NCI-H526 (cell line): ENCODE measurements at places on chromosomes 7 and 10.
A peak's percentile ranks its signal among the peaks of the same experiment; 100 is the strongest.

- no peak for DNase-seq
Observed at GRCh38 chr7:134480730-134481129, 21.8 kb upstream of the AKR1B1 start.

GRCh38 chr10:65183236-65183635 is 1662.0 kb downstream of the REEP3 start:
- no peak for DNase-seq

GRCh38 chr10:48996329-48996728 is 56.7 kb upstream of the LRRC18 start:
- no peak for DNase-seq

DNA sequence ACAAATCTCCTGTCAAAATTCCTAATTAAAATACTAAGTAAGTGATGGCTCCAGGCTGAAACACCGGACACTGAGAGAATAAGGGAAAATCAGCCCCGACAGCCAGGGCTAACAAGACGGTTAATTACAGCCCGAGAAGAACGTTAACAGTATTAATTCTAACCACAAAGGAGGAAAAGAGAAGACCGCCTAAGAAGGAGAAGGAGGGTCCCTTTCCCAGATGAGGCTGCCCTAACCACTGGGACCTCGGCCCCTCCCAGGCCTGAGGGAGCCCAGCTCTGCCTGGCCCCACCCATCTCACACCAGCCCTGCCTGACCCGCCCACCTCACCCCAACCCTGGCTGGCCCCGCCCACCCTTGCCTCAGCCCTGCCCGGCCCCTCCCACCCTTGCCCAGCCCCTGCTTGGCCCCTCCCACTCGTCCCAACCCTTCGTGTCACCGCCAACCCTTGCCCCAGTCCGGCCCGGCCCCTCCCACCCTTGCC is 51.3 kb downstream of the PWWP2B start:
- peak; percentile 62 for DNase-seq

DNA sequence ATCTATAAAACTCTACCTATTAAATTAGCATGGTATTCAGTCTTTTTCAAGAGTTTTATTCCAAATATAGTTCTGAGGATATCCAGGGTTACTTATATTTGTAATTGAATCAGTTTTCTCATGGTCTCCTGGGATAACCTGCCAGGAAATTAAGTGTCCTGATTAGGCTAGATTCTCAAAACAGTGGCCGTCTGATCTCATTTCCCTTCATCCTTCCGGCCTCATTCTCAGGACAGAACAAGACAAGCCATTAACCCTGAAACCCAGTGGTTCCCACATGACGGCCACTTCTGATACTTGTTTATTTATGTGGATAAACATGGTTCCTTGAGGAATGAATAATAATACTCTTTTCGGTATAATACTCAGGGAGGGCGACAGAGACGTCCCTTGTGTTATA is 417.6 kb upstream of the POT1 start:
- DNase-seq, result no peak

DNA sequence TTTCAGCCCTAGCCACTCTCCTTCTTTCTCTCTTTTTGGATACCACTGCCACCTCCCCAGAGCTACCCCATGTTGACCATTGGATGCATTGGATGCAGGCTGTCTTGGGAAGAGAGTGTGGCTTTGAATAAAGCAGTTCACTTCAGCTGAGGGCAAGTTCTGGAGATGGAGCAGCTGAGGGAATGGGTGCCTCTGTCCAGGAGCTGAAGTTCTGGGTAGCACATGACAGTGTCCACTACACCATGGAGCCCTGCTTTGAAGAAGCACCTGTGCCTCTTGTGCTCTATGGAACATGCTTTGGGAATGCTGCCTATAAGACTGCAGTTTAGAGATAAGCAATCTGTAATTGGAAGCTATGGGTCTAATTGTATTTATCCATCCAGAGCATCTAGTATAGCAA is 1028.7 kb downstream of the TYW1 start:
- no peak for DNase-seq

- DNase-seq, result peak; percentile 81
Observed at GRCh38 chr7:97005183-97006054, at the start of gene DLX6. TSS of gene DLX6 (plus strand) at chr7:97005553. CDS start at chr7:97005978, 425 bp downstream.

GRCh38 chr10:80170641-80171040 is 34.7 kb downstream of the ANXA11 start:
- DNase-seq, result no peak

GRCh38 chr10:81961451-81962184 is 86.6 kb downstream of the NRG3 start:
- DNase-seq, result no peak

DNA sequence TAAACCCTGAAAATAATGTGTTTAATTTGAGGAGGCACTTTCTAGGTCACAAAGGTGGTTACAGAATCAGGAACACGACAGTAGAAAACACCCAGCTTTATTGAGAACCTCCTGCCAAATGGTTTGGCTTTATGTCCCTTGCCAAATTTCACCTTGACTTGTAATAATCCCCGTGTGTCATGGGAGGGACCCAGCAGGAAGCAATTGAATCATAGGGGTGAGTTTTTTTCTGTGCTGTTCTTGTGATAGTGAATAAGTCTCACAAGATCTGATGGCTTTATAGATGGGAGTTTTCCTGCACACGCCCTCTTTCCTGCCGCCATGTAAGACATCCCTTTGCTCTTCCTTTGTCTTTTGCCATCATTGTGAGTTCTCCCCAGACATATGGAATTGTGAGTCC is 193.8 kb upstream of the KLF6 start:
- DNase-seq, result no peak

DNA sequence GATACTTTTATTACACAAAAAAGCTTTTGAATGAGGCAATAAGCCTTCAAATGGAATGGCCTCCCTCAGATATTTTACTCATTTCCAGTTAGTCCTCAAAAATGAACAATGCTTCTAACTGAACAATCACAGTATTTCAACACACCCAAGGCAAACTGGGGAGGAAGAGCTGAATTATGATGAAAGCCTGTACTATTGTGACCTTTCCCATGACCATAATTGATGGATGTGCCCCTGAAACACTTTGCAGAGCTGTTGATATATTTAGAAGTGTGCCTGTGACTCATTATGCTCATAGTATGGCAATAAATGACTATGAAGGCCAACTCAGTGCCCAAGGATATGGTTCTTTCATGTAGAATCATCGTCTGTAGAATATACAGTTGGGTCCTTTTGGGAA is 248.1 kb downstream of the AHR start:
- no peak for DNase-seq

DNA sequence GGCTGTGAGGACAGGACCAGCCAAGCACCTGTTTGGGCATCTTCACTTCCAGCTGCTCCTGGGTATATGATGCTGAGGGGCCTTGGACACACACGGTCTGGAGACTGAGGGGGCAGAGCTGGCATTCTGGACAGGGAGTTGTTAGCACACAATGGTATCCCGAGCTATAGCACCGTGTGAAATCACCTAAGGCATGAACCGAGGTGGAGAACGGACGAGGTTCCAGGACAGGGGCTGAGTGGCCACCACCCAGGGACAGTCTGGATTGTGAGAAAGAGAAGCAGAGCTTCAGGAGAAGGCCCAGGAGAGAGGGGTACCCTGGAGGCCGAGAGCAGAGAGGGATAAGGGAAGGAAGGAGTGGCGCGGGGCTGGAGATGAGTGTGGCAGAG is 571.8 kb downstream of the TCERG1L start:
- DNase-seq, result no peak

DNA sequence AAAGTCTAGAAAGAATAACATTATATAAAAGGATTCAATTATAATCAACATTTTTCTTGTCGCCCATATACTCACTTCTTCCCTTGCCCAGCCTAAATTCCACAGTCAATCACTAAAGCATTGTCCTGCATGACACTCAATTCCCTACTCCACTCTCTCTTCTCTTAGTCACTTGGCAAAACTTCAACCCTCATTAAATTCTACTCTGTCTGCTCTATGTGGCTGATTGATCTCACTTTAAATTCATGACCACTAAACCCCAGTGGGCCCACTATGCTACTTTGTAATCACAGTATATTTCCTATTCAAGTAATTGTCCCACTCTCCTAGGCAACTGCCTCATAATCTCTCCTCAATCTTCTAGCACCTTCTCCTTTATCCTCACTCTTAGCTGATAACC is 54.1 kb downstream of the MTERF1 start:
- DNase-seq, result no peak

GRCh38 chr10:69874449-69874848 is 72.7 kb downstream of the COL13A1 start:
- no peak for DNase-seq

DNA sequence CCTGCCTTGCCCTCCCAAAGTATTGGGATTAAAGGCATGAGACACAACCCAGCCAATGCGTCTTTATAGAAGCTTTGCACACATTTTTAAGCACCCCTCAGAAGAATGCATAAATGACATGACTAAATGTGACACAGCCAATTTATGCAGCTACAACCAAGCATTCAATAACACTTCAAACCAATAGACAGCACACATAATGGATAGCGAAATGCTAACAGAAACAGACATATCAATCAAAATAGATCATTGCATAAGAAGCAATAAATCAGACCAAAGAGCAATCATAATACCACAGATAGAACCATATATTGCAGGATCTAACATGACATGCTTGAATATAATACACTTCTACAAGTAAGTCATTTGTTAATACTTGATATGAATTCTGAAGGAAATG is 34.2 kb upstream of the AKR1B1 start:
- no peak for DNase-seq

DNA sequence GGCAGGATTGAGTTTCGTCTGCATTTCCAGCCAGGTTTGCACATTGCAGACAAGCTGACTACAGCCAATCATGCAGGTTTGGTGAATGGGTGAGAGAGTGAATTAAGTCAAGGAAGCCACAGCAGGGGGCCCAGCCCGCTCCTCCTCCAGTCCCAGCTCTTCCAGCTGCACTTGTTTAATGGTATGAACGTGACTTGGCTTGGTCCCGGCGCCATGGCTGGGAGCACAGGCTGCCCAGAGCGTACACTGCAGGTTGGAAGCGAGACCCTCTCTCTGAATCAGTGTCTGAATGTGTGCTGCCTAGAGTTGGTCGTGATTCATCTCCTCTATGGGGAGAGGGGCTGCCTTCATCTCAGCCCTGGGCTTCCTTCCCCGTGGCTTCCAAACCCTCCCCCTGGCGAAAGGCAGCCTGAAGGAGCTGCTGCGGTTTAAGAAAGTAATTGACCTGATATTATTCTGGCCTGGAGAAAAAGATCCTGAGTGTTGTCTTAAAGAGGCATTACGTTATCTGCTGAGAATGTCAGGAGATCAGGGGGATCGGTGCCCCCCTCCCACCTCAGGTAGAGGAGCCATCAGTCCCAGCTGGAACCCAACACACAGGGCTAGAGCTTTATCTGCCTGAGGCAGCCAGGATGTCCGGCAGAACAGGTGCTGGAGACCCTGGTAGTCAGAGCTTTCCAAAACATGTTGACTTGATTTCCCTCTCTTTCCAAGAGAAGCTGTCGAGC is 132.1 kb downstream of the COL26A1 start:
- no peak for DNase-seq

GRCh38 chr7:150365673-150366398 is 2.8 kb upstream of the REPIN1 start:
- DNase-seq, result no peak

DNA sequence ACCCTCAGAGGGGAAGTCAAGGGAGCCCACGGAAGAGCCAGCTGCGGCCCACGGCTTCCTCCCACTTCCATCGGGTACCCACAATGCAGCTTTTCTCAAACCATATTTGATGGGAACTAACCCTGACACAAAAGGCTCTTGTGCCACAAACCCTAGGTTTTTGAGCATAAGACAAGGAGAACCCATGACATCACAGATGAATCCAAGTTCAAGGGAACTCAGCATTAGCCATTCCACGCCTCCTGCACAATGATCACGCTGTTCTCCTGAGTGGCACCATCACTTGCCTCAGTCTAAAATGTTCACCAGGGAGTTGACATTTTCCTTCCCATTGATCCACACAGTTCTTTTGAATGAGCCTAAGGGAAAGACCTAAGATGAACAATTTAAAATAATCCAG is 70.4 kb downstream of the ITIH5 start:
- DNase-seq, result no peak

- DNase-seq, result no peak
Observed at GRCh38 chr10:29849126-29849833, 210.1 kb downstream of the JCAD start.

GRCh38 chr10:30432622-30433305 is 1.2 kb upstream of the MAP3K8 start:
- DNase-seq, result no peak

DNA sequence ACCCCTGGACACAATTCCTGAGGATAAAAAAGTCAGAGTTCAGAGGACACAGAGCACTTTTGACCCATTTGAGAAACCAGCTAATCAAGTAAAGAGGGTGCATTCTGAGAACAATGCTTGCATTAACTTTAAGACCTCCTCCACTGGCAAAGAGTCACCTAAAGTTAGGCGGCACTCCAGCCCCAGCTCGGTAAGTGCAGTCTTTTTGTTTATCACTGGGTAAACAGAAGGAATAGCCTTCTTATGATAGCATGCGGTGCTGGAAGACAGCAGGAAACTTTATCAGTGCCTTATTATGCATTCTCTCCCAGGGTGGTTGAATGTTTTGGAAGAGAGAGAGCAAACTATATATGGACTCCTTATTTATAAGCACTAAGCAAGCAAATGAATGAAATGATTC is 130.5 kb downstream of the CDK14 start:
- peak; percentile 6 for DNase-seq

DNA sequence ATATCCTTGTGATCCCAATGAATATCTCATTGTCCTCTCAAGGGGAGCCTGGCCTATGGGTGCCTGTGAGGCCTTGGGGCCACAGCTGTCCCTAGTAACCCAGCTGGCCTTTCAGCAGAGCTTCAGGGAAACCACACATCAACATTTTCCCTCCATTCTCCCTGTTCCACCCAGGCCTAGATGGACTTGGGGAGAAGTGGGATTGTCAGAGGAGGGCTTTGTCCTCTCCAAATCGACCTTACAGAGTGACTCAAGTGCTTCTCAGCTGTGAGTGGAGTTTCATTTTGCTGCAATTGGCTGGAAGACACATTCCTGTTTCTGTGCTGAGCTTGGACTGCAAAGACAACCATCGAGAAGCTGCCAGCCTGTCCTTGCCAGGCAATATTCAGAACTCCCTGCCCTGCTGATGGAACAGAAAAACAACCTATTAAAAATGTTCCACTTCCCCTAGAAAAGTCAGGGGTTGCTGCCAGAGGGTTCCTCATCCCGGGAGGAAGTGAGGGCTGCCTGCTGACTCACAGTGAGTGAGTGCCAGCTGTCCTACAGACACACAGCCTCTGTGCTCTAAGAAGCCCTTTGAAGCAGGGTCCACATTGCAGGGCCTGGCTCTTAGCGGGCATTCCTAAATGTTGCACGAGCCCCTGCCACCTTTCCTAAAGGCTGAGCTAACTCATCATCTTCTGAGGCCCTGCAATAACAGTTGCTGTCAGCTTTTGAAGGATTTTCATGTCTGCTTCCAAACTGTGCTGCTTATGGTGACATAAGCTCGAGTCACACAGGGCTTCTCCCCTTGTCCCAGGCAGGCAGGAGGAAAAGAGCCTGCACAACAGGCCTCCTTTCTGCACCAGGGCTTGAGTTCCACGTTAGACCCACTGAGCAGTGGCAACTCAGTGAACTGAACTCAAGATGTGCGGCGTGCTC is 20.5 kb downstream of the STRA8 start:
- DNase-seq, result no peak

- DNase-seq, result no peak
Observed at GRCh38 chr10:36388166-36388565, 737.2 kb upstream of the ANKRD30A start.

- no peak for DNase-seq
Observed at GRCh38 chr10:12511651-12512050, 162.3 kb downstream of the CAMK1D start.

- DNase-seq, result no peak
Observed at GRCh38 chr7:25496476-25497368, 268.4 kb upstream of the NPVF start.

- DNase-seq, result no peak
Observed at GRCh38 chr7:28669330-28669729, 257.0 kb downstream of the CREB5 start.
